ENCODE measurements at places on chromosomes 13 and 19. TPM values are rescaled to one million over a fixed set of nuclear protein-coding genes. Genes with fewer than 3 reads are reported as not detected.

The SIGLEC11 gene
- total RNA-seq = 1.7 TPM

The ZNF723 gene
- not detected for total RNA-seq

The GFY gene
- total RNA-seq = not detected

The PRSS57 gene
- total RNA-seq = not detected

The PABPC3 gene
- total RNA-seq = 0.29 TPM

The KCNN1 gene
- 16.8 TPM for total RNA-seq

The ZNF567 gene
- total RNA-seq = 11.0 TPM

The MEGF8 gene
- 54.7 TPM for total RNA-seq

The OR10H1 gene
- total RNA-seq = not detected

The ANGPTL8 gene
- 0.25 TPM for total RNA-seq

The EXOSC5 gene
- total RNA-seq = 17.0 TPM

The TNNI3 gene
- total RNA-seq = 8.9 TPM

The RPL13A gene
- 2,954 TPM for total RNA-seq

The IFNL1 gene
- not detected for total RNA-seq

The ZNF430 gene
- total RNA-seq = 22.6 TPM

The SCGB2B2 gene
- total RNA-seq = 1.1 TPM

The CLEC17A gene
- not detected for total RNA-seq

The OR4F17 gene
- not detected for total RNA-seq

The DENND1C gene
- total RNA-seq = 0.63 TPM

The ZNF433 gene
- 20.6 TPM for total RNA-seq

The CD320 gene
- total RNA-seq = 42.0 TPM

The CNMD gene
- 0.41 TPM for total RNA-seq

The PTPRH gene
- total RNA-seq = 10.7 TPM

The NKG7 gene
- total RNA-seq = not detected

The GPX4 gene
- 190 TPM for total RNA-seq

The KISS1R gene
- total RNA-seq = 1.5 TPM

The CRX gene
- not detected for total RNA-seq

The ZNF45 gene
- total RNA-seq = 21.8 TPM

The IL4I1 gene
- total RNA-seq = 1.6 TPM

The ACP7 gene
- not detected for total RNA-seq

The HSPB6 gene
- 18.8 TPM for total RNA-seq

The FBXO27 gene
- 9.5 TPM for total RNA-seq

The KRTDAP gene
- total RNA-seq = 3.3 TPM

The DNAJC15 gene
- total RNA-seq = 35.9 TPM

The EPSTI1 gene
- total RNA-seq = 44.0 TPM

The CEACAM5 gene
- not detected for total RNA-seq

The KLK12 gene
- total RNA-seq = not detected

The SERTAD3 gene
- 70.0 TPM for total RNA-seq

The KLF2 gene
- total RNA-seq = 12.8 TPM

The KIR2DL1 gene
- not detected for total RNA-seq

The ICAM5 gene
- 5.7 TPM for total RNA-seq

Data from mesothelial cell of epicardium (in vitro differentiated cells).